ENCODE measurements at places on chromosomes 3 and 15.

- DNase-seq: no peak
Measured at GRCh38 chr3:179016979-179017670, 54.5 kb downstream of the ZMAT3 start.

GRCh38 chr3:129491794-129492193, 36.6 kb upstream of the RHO start:
- no peak for DNase-seq

DNA sequence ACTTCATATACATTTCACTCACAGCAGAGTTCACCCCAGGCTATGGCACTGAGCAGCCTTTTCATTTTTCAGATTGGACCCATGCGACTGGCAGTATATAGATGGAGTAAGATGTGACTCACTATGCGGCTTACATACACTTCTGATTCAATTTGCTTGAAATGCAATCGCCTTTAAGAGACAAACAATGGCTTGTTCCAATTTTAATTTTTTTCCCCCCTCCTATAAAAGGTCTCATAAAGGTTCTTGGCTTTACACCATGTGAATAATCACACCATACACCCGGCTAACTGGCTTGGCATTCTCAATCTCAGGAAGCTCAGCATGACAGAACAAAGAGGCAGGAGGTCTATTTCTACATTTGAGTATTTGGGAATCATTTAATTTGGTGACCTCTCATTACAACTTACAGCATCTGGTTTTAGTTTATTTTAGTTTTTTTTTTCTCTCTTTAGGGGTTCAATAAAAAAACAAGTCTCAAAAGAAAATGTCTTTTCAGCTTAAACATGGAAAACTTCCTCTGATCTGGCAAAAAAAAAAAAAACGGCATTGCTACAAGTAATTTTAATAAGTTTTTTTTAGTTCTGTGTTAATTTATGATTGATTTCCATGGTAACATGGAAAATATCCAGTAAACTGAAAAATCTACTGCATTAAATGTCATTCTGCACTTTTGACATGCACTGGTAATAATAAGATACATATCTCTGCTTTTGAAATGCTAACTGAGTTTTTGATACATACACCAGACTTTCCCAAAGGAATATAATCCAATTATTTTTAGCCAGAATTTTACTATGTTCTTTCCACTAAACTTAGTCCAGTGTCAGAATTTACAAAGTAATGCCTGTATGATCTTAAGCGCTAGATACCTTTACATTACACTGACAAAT, 38.8 kb downstream of the GADL1 start:
- DNase-seq: no peak

DNA sequence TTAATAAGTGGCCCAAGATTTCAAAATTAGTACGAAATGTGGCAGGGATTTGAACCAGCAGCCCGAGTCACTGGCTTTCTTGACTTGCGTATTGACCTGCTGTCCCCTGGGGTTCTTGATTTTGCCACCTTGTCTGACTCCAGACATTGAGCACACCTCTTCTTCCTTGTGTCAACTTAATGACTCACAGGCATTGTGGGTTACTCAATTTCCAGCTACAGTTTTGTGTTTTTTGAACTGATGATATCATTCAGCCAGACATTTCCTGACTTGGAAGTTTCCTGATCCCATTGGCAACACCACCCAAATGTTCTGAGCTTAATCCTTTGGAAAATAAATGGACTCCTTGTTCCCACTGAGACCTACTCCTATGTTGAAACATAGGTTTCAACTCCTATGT, 64.2 kb downstream of the MOBP start:
- DNase-seq: no peak

DNA sequence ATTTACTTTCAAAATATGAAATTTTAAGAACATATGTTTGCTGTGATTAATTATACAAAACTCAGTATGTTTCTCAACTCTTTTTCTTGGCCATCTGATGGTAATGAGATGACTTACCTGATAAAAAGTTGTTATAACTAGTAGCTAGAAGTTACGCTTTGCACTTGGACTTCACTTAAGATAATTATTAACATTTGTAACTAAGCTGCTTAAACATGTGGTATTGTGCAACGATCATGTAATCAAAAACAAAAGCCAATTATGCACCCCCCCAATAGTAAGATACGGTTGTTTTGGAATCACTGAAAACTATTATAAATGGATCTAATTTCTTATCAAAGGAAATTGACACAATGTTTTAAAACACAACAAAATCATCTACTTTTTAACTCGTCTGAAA, 342.9 kb downstream of the CNTN3 start:
- DNase-seq: no peak

DNA sequence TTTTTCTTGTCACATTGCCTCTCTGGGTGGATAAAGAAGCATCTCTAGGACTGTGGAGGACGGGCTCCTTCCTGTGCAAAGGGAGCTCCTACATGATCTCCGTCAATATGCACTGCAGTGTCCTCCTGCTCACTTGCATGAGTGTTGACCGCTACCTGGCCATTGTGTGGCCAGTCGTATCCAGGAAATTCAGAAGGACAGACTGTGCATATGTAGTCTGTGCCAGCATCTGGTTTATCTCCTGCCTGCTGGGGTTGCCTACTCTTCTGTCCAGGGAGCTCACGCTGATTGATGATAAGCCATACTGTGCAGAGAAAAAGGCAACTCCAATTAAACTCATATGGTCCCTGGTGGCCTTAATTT, 478 bp downstream of the GPR15 start:
- no peak for DNase-seq

DNA sequence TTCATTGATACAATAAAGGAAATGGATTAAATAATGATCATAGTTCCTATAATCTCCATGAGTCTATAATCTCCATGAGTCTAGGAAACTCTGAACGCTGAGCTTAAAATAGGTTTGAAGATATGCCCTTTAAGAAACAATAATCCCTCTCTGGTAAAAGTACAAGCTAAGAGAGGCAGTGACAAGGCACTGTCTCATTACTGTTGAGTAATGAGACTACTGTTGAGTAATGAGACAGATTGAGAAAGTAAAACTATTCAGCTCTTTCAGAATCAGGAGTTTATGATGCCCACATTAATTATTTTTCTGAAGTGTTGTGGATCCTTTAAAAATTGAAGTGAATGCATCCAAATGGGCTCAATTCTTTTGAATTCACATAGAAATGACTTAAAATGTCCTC, 235.5 kb upstream of the THRB start:
- no peak for DNase-seq

DNA sequence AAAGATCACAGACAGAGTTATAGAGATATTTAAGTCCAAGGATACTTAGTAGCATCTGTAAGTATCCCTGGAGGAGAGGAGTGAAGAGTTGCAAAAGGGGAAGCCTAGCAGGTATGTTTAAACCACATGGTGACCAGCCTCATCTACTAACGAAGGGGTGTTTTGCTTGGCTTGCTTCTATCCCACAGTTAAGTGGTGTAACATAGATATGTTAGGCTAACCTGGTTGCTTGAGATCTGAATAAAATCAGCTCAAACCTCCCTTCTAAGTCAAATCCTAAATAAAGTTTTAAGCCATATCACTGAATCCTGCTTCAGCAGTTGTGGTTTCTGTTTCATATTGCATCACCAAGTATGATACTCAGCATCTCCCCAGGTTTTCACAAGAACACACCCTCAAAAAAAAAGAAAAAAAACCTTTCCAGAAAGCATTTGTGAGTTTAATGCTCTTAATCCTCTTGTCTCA, 880.2 kb downstream of the ROBO1 start:
- DNase-seq: no peak

GRCh38 chr15:30905821-30906220, 2.1 kb downstream of the FAN1 start:
- DNase-seq: no peak

DNA sequence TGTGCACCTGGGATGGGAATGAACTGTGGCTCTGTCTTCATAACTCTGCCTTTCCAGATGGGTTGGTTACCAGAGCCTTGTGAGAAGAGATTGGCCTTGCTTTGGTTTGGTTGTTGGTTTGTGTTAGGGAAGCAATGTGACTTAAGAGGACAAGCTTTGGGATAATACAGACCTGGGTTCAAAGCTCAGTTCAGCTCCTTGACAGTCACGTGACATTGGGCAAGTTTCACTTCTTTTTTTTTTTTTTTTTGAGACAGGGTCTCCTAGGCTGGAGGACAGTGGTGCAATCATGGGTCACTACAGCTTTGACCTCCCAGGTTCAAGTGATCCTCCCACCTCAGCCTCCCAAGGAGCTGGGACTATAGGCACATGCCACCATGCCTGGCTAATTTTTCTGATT, 42.7 kb downstream of the CORO2B start:
- DNase-seq: no peak

DNA sequence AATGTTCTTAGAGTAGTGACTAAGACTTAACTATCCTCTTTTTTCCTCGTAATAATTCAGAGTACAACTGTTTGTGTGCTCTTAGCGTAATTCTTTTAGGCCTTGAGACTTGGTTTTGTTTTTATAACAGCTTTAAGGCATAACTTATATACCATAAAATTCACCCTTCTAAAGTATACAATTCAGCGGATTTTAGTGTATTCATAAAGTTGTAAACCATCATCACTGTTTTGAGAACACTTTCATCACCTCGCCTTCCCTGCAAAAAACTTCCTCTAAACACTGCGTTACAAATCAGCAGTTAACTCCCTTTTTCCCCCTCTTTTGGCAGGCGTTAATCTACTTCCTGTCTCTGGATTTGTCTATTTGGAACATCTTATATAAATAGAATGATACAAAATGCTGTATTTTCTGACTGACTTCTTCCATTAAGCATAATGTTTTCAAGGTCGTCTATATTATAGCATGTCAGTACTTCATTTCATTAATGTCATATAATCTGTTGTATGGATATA, 18.7 kb downstream of the DNAJC13 start:
- no peak for DNase-seq

DNA sequence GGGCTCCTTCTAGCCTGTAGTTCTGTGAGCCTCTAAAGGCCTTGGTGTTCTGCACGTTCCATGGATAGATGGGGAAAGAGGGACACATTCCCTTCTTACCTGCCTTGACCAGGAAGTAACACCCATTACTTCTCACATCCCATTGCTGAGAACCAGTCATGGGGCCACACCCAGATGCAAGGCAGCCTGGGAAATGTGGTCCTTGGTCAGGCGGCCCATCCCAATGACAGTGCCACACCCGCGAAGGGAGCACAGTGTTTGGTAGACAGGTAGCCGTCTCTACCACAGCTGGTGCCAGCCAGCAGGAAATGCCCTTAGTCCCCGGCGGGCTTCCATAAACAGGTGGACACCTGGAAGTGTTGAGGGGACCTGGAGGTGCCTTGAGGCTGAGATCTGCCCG, 23.2 kb upstream of the LCTL start:
- no peak for DNase-seq

- DNase-seq: no peak
Measured at GRCh38 chr15:88152672-88153071, 103.9 kb downstream of the NTRK3 start.

- no peak for DNase-seq
Measured at GRCh38 chr3:107769882-107770281, 247.1 kb downstream of the BBX start.

DNA sequence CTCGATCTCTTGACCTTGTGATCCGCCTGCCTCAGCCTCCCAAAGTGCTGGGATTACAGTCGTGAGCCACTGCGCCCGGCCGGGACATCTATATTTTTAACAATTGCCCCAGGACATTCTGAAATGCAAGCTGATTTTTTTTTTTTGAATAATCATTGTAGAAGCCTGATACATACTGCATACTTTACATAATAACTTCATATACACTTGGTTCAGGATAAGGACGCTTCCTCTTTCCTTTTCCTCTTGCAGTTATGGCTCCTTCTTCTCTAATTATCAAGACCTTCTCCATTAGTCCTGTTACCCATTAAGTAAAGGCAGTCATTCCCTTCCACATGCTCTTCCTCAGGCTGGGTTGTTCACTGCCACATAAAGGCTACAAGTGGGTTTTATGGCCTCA, 58.3 kb downstream of the SLCO3A1 start:
- no peak for DNase-seq

DNA sequence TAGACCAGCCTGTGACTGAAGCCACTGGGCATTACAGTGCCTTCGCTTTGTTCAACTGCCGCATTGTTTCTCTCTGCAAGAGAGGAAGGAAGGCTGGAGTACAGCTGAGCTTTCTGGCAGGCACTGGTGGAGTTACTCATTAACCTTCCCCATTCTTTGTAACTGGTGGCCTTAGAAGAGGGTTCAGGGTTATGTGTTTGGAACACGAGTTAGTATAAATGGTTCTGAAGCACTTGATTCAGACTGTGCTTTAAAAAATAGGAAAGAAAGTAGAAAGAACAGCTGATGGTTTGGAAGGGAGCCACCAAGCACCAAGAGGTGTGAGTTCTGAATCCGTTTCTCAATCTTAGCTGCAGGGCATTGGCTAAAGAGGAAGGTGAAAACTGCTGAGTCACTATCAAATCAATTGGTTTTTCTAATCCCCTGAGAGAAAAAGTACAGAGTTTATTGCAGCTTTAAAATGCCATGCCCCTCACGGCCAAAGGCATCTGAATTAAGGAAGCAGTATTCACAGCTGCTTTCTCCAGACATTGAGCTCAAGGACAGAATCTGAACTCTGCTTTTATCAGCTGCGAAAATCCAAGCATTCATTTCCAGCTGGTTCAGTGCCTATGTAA, 3.6 kb downstream of the HGD start:
- DNase-seq: no peak

DNA sequence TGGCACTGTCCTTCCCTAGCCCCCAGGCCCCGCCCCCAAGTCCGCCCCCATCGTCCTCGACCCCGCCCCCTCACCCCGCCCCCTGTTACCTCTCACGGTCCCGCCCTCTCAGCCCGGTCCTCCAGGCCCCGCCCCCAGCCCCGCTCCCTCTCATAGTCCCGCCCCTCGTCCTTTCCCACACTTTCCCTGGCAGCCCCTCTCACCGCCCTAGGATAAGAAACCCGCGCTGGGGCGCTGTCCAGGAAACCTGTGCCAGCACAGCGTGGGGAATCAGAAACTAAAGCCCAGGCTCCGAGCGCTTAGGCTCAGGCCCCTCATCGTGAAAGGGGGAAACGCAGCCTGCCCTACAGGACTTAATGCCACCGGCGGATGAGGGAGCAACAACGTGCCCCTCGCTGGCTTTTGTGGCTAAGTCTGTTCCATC, 20.9 kb downstream of the TRPM1 start:
- peak; percentile 90 for DNase-seq

DNA sequence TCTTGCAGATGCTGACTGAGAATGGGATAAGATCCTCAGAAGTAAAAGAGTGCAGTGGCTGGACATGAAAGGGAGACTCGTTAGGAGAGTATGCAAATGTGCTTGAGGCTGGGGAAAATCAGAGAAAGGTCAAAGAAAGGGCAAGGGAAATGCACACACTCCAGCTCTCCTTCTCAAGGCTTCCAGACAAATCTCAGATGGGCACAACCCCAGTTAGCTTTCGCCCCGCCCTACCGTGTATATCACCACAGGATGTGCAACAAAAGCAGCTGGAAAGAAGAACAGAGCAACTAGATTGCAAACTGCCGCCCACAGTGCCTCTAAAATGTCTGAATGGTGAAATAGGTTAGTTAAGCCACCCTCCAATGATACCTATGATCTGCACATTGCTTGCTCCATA, 63.9 kb downstream of the CERS3 start:
- no peak for DNase-seq

GRCh38 chr3:152511904-152512303, 243.2 kb downstream of the MBNL1 start:
- DNase-seq: no peak

All from ecto neural progenitor cell (in vitro differentiated cells).